ENCODE measurements at places on chromosomes 12 and 14.

GRCh38 chr12:113912760-113913329 lies 53.3 kb downstream of the RBM19 start:
- DNase-seq: peak; percentile 65

- DNase-seq: no peak
Measured at GRCh38 chr14:101963656-101964296, 597 bp upstream of the DYNC1H1 start.

- DNase-seq: peak; percentile 96
Measured at GRCh38 chr14:99758121-99758821, 34.9 kb upstream of the EML1 start.

GRCh38 chr12:15662303-15662980 lies 126.7 kb downstream of the EPS8 start:
- DNase-seq: peak; percentile 86

DNA sequence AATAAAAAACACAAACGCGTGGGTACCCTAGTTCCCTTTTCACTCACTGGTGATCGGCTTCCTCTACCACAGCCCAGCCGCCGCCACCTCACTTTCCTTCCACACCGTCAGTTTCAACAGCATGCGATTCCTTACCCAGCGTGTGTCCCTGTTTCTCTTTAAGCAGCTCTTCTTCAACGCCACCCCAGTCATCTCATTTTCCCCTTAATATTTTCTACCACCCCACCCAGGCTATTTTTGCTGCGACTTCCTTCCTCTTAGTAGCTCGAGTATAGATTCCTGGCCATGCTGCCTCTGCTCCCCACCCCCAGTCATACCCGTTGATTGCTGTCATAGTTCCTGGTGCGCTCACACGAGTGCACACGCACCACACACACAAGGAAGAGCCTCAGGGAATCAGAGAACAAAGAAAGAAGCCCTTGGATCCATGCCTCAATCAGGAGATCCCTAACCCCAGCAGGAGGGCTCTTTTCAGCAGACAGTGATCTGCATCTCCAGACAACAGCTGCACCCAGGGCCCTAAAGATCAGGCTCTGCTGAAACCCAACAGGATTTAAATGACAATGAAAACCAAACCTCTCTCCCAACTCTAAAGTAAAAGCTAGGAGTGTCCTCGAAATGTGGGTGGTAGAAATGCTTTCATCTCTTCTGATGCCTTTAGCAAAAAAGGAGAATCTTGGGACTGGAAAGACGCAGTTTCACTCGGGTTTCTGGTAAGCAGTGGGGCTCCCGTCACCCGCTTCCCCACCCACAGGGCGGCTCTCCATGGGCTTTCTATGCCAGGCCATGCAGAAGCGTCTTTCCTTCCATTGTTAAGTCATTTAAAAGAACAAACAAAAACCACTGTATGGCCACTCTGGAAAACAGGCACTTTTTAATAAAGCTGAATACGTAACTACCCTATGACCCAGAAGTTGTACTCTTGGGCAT lies 23.8 kb downstream of the VPS37B start:
- DNase-seq: peak; percentile 87

DNA sequence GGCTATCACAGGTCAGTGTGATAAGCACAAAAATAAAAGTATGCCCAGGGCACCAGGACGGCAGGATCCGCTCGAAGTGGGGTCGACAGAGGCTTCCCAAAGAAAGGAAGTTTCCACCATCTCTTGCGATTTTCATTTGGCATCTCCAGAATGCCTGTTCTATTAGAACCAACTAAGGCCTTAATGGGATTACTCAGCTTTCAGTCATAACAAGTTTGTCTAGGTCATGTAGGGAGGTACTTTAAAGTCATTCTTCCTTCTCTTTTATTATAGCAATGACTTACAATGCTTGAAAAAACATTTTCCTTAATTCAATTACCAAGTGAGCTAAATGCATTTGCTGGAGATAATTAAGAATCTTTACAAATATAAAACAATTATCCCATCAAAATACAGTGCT lies 83.6 kb upstream of the DIO3 start:
- DNase-seq: no peak

- no peak for DNase-seq
Measured at GRCh38 chr12:131420867-131421447, 289.9 kb upstream of the SFSWAP start.

GRCh38 chr12:109735825-109736551 lies 22.4 kb downstream of the FAM222A start:
- no peak for DNase-seq

- DNase-seq: no peak
Measured at GRCh38 chr12:109752117-109753053, 38.8 kb downstream of the FAM222A start.

GRCh38 chr14:61438036-61438435 lies 116.7 kb downstream of the PRKCH start:
- no peak for DNase-seq

- DNase-seq: no peak
Measured at GRCh38 chr14:22884076-22884737, 1.2 kb downstream of the REM2 start.

GRCh38 chr12:100435957-100436356 lies 37.7 kb upstream of the NR1H4 start:
- DNase-seq: no peak

GRCh38 chr14:51552275-51552674 lies 99.4 kb upstream of the FRMD6 start:
- no peak for DNase-seq

DNA sequence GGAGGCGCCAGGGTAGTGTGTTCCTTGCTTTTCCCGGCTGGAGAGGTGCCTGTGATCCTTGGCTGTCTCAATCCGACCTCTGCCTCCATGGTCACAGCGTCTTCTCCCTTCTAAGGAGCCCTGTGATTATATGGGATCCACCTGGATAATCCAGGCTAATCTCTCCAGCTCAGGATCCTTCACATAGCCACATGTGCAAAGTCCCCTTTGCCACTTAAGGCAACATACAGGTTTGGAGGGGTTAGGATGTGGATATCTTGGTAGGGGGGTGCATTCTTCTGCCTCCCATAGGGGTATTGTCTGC lies 1.2 kb upstream of the HVCN1 start:
- DNase-seq: no peak

- DNase-seq: no peak
Measured at GRCh38 chr12:41067941-41068645, 120.0 kb upstream of the PDZRN4 start.

DNA sequence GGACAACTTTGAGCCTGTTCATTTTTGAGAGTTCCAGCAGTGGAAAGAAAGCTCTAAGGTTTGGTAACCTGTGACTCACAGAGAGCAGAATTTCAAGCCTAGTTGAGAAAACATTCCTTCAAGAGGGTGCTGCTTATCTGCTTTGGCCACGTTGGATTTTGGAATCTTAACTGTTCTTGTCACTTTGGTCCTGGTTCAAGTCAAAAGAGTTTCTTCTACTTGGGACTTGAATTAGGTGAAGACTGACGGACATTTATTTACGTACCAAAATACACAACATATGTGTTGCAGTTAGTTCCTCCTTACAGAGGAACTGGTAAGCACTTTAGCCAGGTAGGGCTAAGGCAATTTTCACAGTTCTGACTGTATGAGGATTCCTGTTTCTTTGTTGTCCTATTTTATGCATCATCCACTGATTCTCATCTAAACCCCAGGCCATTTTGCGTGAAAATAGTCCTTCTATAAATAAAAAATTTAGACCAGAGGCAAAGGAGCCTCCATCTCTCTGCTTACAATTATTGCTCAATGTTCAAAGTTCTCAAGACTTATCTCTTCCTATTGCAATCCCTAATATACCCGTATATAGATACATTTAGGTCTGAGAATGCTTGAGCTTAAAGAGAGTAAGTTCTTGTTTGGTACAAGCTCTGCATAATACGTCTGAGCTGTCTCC lies 580.9 kb downstream of the DIO2 start:
- no peak for DNase-seq

DNA sequence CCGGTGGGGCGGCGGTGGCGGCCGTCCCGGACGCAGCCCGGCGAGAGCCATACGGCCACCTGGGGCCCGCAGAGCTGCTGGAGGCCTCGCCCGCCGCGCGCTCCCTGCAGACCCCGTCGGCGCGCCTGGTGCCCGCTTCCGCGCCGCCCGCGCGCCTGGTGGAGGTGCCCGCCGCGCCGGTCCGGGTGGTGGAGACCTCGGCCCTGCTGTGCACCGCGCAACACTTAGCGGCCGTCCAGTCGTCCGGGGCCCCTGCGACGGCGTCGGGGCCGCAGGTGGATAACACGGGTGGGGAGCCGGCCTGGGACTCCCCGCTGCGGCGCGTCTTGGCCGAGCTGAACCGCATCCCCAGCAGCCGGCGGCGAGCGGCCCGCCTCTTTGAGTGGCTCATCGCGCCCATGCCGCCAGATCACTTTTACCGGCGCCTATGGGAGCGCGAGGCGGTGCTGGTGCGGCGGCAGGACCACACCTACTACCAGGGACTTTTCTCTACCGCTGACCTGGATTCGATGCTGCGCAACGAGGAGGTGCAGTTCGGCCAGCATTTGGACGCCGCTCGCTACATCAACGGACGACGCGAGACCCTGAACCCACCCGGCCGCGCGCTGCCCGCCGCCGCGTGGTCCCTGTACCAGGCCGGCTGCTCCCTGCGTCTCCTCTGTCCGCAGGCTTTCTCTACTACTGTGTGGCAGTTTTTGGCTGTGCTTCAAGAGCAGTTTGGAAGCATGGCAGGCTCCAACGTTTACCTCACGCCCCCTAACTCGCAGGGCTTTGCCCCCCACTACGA lies 716 bp downstream of the RIOX1 start:
- peak; percentile 49 for DNase-seq

DNA sequence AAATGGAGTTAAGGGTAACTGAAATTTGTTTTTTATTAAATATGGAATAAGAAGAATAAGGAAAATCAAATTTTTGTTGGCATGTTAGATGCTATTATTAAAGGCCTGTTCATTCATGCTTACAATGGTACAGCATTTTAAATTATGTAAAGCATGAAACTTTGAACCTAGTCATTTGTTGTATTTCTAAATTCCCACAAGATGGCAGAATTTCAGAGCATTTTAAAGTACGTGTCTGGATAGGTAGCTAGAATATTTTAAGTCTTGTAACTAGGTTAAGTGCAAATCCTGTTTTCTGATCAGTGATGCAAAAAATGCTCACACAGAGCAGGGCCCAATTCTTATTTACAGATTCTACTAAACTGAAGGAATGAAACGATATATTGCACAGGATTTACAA lies 585.6 kb upstream of the MIS18BP1 start:
- DNase-seq: no peak

GRCh38 chr14:95185033-95185766 lies 27.9 kb upstream of the DICER1 start:
- peak; percentile 63 for DNase-seq

DNA sequence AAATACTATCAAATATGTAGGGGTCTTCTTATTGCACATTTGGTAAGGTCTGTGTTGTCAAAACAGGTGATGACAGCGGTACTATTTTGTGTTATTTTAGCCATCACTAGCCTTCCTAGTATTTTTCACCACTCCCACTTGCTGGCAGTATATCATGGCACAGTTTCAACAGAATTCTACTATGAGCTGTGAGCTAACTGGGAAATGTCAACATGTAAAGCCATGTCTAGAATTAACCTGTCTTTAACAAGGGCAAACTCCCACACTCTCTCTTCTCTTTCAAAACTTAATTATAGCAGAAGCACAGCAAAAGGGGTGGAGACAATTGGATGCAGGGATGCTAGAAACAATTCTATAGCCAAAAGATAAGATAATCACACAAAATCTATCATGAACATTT lies 253.4 kb downstream of the PAX9 start:
- DNase-seq: no peak

DNA sequence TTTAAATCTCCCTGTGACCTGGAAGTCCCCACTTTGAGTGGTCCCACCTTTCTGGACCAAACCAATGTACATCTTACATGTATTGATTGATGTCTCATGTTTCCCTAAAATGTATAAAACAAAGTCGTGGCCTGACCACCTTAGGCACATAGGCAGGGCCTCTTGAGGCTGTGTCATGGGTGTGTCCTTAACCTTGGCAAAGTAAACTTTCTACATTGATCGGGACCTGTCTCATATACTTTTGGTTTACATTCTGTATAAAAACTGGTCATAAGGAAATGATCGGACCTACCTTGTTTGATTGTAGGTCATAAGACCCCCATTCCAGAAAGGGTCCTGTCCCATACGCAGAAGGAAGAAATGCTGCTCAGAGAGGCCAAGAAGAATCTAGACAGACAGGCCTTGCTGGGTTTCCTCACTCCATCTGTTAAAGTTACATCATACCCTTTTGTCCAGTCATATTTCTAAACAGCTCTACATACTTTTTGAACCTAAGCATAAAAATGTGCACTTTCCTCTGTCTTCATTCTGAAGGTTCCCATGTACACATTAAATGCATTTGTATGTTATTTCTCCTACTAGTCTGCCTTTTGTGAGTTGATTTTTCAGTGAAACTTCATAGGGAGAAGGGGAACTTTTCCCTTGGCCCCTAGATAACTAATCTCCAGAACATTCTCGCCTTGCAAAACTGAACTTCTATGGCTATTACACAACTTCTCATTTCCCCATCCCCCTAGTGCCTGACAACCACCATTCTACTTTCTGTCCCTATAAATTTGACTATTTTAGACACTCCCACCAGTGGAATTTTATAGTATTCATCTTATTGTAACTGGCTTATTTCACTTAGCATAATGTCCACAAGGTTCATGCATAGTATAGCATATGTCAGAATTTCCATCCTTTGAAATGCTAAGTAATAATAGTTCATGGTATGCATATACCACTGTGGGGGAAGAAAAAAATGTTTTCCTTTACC lies 30.2 kb upstream of the CPM start:
- peak; percentile 65 for DNase-seq

DNA sequence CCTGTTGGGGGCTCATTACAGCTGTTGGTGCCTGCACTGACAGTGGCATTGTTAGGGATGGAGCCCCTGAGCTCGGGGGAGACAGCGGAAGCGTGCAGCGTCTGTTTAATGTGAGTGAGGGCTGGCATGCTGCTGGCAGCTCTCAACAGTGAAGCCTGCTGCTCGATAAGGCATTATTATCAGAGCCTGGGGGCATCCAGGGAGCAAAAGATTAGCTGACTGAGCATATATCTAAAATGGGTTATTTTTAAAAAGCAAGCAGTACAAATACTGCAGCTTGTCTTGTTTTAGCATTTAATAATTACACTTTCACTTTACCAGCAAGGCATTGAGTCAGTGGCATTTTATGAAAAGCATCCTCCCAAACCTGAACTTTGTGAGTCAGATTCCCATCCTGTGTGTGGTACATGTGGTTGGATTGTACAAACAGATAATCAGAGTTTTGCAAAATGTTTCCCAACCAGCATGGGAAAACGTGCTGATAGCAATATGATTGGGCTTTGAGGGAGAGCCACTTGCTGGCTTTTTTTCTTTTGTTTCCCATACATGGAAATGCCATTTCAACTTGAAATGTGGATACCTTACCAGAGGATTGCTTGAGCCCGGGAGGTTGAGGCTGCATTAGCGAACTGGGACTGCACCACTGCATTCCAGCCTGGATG lies 150.8 kb downstream of the PRKCH start:
- peak; percentile 98 for DNase-seq

- no peak for DNase-seq
Measured at GRCh38 chr12:19886639-19887064, 447.4 kb downstream of the AEBP2 start.

GRCh38 chr14:93029911-93030508 lies 85.7 kb downstream of the ITPK1 start:
- DNase-seq: no peak
